Stimulated activated CD4-positive, alpha-beta T cell treated with anti-CD3 and anti-CD28 coated beads, Interleukin-4, amount 100 ng/mL, for 1 hour (primary cell): ENCODE measurements at places on chromosomes 5 and 9.

- no peak for DNase-seq
Observed at GRCh38 chr5:172583931-172584511, 57.0 kb upstream of the NEURL1B start.

GRCh38 chr5:59327191-59327980, 566.1 kb downstream of the PDE4D start:
- DNase-seq, result no peak

DNA sequence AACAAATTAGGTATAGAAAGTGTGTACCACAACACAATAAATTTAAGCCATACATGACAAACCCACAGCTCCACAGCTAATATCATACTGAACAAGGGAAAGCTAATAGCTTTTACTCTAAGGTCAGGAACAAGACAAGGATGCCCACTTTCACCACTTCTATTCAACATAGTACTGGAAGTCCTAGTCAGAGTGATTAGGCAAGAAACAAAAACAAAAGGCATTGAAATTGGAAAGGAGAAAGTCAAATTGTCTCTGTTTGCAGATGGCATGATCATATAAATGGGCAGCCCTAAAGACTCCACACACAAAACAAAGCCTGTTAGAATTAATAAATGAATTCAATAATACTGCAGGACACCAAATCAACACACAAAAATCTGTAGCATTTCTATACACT, 548.8 kb downstream of the CTNND2 start:
- DNase-seq, result no peak

DNA sequence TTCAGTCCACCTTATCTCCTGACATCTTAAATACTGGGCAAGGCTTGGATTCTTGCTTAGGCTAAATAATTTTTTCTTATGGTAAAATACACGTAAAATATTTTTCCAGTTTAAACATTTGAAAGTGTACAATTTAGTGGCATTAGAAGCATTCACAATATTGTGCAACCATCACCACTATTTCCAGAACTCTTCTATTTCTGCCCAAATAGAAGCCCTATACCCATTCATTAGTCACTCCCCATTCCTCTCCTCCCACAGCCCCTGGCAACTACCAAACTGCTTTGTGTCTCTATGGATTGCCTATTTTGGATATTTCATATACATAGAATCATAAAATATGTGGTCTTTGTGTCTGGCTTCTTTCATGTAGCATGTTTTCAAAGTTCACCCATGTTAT, 57.6 kb downstream of the IL31RA start:
- no peak for DNase-seq

- DNase-seq, result no peak
Observed at GRCh38 chr5:179526978-179527377, 23.4 kb upstream of the RUFY1 start.

GRCh38 chr9:3177146-3177761, 333.4 kb upstream of the PUM3 start:
- DNase-seq, result no peak

GRCh38 chr5:98768960-98769209, 4.6 kb upstream of the RGMB start:
- DNase-seq, result no peak

- DNase-seq, result no peak
Observed at GRCh38 chr5:109654455-109654854, 35.3 kb upstream of the MAN2A1 start.

GRCh38 chr9:19934301-19934871, 145.5 kb upstream of the SLC24A2 start:
- peak; percentile 6 for DNase-seq

DNA sequence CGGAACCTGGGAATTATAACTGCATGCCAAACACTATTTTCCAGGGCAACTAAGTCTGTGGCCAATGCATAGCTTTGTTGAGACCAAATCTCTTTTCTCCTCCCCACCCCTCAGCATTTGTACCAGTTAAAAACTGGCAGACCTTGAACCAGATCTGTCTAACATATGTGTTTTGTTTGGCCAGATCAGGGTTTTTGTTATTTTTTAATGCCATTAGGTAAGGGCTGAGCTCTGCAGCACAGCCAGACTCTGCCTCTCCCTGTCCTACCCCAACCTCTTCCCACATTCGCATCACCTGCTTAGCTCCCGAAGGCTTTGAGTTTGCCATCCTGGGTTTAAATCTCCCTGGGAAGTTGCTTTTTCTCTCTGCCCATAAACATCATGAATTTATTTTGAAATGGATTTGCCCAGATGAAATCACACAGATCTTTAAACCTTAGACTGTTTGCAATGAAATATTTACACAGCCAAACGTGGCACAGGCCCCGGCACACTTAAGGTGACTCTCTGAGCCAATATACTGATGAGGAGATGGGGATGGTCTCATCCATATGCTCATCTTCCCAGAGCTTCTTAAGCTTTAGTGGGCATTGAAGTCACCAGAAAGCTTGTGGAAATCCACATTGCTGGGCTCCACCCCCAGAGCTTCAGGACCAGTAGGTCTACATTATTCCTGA, 54.0 kb upstream of the ALDH1B1 start:
- DNase-seq, result no peak

GRCh38 chr5:89996890-89997289, 412.7 kb downstream of the CETN3 start:
- DNase-seq, result no peak

GRCh38 chr5:107216587-107216986, 454.1 kb downstream of the EFNA5 start:
- DNase-seq, result no peak

- no peak for DNase-seq
Observed at GRCh38 chr9:22265038-22265437, 181.6 kb upstream of the DMRTA1 start.

GRCh38 chr5:89421035-89421434, 538.1 kb upstream of the MEF2C start:
- DNase-seq, result no peak

GRCh38 chr5:137448868-137449267, 50.3 kb downstream of the SPOCK1 start:
- DNase-seq, result no peak

DNA sequence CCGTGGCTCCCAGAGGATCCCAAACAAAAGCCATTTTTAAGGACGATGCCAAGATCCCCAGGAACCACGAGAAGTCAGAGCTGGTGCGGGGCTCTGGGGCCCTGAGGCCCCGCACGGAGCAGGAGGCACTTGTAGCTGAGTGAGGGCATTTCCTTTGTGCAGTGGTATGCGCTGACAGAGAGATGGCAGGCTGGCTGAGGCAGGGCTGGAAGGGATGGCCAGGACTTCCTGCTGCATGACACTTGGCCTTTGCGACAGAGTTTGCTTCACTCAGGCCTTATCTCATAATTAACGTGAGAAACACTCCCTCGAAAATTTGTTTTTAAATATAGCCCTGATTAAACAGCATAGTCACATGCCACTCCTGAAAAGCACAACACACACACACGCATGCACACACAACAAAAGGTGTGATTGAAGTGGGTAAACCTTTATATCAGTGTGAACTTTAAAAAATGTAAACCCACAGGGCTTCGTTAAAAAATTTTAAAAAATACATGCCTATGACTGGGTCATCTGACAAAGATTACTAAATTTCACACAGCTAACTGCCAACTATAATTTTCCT, 536.6 kb downstream of the PDE4D start:
- DNase-seq, result no peak

- no peak for DNase-seq
Observed at GRCh38 chr5:99037668-99038067, 108.9 kb upstream of the CHD1 start.

DNA sequence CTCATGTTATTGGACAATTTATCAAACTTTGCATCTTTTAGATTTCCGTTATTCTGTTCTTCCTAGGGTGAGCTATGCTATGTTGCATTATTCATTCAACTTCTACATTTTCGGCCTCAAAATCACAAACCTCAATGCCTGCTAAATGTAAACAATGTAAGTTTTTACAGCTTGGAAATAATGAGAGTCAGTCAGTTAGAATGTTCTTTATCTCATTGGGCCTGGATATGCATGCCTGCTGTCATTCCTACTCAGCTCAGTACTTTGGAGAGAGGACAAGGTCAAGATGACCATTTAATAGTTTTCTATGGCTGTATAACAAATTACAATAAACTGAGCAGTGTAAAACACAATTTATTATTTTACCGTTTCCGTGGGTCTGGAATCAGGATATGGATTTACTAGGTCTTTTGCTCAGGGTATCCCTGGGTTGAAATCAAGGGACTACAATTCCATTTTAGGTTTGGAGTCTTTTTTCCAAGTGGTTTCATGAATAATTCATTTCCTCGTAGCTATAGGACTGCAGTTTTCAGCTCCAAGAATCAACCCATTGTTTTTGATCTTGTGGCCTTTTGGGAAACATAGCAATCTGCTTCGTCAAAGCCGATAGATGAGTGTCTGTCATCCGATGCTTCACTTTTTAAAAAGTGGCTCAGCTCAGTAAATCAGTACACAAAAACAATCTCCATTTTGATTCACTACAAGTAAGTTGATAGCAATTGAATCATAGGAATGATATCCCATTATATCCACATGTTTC, 1143.2 kb upstream of the CDH6 start:
- no peak for DNase-seq

DNA sequence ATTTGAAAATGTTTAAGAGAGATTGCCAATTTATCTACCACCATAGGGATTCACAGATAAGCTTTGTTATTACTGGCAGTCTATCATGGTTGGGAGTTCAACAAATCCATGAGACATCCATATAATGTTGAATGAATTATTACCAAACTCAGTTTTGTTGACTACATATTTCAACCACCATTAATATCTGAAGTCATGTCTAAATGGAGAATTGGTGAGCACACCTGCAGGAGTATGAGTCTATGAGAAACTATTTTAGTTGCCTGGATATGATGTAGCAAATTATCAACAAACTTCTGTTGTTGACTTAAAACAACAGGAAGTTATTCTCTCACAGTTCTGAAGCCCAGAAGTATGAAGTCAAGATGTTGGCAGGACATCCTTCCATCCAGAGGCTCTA, 126.8 kb upstream of the FBXL7 start:
- no peak for DNase-seq

GRCh38 chr9:115691693-115692092, 461.9 kb upstream of the PAPPA start:
- DNase-seq, result no peak

- no peak for DNase-seq
Observed at GRCh38 chr5:171629628-171630349, 155.8 kb upstream of the SMIM23 start.

GRCh38 chr5:139451878-139452660, 10.5 kb downstream of the ECSCR start:
- DNase-seq, result no peak

DNA sequence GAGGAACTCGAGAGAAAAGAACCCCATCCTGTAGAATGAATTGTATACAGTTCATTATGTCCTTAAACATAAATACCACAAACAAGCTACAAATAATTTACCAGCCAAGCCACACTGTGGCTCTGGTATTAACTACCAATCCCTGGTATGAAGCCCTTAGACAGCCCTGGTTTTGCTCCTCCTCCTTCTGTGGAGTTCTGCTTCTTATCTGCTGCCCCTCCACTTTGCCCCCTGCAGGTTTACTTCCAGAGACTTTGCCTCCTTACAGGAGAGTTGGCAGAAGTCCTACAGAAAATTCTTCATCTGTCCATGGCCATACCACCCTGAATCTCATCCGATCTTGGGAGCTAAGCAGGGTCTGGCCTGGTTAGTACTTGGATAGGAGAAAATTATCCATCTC, 219.8 kb downstream of the ACTL7B start:
- no peak for DNase-seq

- no peak for DNase-seq
Observed at GRCh38 chr9:117919538-117919937, 215.3 kb downstream of the TLR4 start.

GRCh38 chr5:116605310-116606070, 30.9 kb upstream of the SEMA6A start:
- DNase-seq, result no peak

- no peak for DNase-seq
Observed at GRCh38 chr9:133456409-133456808, 3.4 kb upstream of the CACFD1 start.

GRCh38 chr9:34190996-34191892, 12.4 kb downstream of the UBAP1 start:
- no peak for DNase-seq

DNA sequence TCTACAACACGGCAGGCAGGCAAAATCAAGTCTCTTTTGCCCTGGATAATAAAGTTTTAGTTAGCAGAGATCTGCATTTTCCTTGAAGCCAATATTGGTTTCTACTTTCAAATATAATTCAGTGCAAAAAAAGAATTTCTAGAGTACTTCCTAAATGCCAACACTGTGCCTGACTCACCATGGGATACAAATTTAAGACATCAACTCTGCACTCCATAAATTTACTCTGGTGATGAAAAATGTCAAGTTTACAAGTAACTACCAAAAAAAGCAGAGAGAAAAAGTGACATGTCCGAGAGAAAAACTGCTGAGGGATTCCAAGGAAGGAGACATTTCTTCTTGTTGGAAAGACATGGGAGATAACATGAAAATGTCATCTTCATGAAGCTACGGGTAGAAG, 119.7 kb downstream of the RAPGEF6 start:
- DNase-seq, result no peak

DNA sequence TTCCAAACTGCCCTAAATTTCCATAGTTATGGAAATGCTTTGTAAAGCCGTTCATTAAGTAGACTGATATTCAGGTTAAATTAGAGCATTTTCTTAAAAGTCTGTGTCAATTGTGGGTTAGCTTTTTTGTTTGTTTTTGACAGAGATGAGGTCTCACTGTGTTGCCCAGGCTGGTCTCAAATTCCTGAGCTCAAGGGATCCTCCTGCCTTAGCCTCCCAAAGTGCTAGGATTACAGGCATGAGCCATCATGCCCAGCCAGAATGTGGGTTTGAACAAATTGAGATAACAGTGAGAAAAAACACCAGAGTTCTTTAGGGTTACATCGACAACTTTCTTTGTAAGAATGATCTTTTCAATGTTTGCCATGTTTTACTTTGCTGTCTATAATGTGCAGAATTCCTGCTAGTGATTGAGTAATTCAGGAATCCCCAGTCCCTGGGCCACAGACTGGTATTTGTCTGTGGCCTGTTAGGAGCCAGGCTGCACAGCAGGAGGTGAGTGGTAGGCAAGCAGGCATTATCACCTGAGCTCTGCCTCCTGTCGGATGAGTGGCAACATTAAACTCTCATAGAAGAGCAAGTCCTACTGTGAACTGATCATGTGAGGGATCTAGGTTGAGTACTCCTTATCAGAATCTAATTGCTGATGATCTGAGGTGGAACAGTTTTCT, 80.5 kb downstream of the RAI14 start:
- no peak for DNase-seq
